H1 (cell line): ENCODE measurements at places on chromosomes 2 and 18.

DNA sequence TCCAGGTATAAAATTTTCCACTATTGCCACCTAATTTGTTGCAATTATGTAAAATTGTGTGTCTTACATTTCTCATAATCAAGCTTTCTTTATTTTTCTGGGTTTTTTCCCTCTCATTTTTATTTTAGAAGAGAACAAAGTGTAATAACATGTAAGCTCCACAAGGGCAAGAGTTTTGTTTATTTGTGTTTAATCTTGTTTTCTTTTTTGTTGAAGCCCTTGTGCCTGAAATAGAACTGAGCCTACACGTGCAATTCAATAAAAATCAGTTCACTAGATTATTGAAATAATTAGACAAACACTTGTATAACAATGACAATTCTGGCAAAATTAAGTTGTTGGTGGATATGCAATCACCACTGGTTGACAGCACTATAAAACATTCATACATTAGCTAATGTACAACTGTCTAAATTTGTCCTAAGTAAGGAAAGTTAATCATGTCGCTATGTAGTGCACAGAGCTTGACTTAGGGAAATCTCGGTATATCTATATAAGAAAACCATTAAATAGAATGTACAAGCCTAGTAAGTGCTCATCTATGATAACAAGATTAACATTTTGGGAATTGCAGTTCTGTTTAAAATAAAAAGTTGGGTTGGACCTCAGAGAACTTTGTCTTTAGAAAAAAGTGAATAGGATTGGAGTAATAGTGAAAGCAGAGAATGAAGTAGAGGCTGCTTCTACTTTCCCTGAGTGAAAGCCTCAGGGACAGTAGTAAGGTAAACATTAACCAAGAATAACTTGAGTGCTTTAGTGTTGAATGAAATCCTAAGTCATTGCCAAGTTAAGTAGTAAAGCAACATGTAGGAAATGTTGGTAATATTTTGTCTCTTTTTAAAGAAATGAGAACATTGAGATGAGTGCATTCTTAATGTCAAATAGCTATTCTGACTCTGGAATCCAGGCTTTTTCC, 37.4 kb upstream of the NOL4 start:
- no peak overlapping the region for H3K4me3 ChIP-seq
- H3K27me3 ChIP-seq, result no peaks in the 10 kb centered on the region
- DNase-seq, result no peak
- H3K27ac ChIP-seq, result no peak overlapping the region

DNA sequence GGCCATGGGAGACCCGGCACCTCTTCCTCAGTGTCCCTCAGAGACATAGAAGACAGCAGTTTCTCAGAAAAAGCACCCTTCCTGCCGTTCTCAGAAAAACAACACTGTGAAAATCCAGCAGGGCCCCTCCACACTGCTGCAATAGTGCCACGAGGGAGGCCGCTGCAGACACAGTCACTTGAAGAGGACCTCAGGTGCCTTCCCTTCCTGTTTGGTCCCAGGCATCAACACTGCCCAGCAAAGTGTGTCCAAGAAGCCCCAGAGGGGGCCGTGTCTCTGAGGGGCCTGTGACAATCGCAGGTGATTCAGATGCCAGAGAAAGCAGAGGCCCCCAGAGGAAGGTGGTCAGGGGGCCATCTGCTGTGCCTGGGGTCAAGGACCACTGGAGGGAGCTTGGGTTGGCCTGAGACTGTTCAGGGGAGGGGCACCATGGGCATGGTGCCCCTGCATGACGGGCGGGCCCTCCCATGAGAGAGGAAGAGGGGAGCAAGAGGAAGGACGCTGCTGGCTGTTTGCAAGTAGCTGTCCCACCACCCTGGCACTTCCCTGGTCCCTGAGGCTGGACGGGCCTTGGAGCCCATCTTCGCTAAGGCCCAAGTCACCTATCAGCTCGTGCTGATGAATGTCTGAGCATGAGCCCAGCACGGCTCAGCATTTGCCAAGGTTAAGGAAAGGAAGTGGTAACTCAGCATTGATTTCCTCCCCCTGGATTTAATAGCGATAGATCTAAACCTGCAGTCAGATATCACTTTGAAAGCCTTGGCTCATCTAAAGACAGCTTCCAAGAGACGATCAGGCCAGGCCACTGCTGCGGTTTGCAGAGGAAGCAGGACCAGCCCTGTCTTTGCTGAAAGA, 9.1 kb downstream of the TWIST2 start:
- no peak for DNase-seq
- no peaks in the 10 kb centered on the region for H3K36me3 ChIP-seq
- H3K4me1 ChIP-seq, result no peaks in the 10 kb centered on the region; the same call in 1 of the 2 replicates
- H3K27ac ChIP-seq, result no peak overlapping the region
- no peaks in the 10 kb centered on the region for H3K27me3 ChIP-seq

DNA sequence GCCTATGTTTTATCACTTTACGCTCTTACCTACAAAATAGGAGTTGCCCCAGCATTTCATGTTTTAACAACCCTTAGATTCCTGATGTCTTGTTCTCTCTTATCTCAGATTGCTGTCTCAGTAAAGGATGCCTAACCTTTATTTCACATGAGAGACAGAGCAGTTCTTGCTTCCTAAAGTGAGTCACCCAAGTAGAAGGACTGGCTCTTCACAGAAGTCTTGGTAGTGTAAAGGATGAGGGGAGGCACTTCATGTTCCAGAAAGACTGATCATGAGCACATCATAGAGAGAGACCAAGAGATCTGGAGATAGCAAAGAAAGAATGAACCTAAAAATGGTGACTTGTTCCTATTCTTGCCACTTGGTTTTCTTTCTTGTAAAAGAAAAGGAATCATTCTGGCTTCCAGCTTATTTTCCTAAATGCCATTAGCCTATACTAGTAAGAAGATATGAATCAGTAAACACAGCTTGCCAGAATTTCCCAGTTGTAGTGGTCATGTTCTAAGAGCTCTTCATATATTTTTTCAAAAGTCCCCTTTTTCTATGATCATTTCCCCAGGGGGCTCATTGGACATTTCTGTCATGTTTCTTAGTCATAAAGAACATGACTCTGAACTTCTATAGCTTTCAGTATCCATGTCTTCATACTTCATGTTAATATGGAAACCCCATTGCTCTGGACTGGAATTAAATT, 54.9 kb downstream of the MAPRE2 start:
- H3K4me3 ChIP-seq, result no peak overlapping the region
- no peaks in the 10 kb centered on the region for H3K36me3 ChIP-seq
- DNase-seq, result no peak
- no peak overlapping the region for H3K27ac ChIP-seq
- H3K27me3 ChIP-seq, result no peaks in the 10 kb centered on the region

DNA sequence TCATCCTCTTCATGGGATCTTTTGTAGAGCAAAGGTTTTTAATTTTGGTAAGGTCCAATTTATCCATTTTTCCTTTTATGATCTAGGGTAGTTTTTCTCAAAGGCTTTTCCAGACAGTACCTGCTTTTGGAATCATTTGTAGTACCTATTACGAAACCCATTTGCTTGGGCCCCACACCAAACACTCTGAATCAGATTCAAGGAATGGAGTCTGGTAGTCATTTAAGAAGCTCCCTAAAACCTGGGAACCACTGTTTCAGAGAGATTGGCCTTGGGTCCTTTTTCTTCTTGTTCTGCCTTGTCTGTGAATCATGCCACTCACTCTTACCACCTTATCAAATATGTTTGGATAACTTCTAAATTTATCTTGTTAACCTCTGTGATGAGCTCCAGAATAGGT, 40.3 kb downstream of the OSBPL6 start:
- H3K36me3 ChIP-seq, result no peaks in the 10 kb centered on the region
- DNase-seq, result no peak
- no peak overlapping the region for H3K27ac ChIP-seq
- H3K4me3 ChIP-seq, result no peak overlapping the region
- H3K4me1 ChIP-seq, result no peaks in the 10 kb centered on the region

GRCh38 chr2:46844443-46844842, 71.2 kb downstream of the MCFD2 start:
- peaks cover 2% of the 10 kb centered on the region; the same call in 1 of the 2 replicates for H3K4me1 ChIP-seq
- no peaks in the 10 kb centered on the region for H3K27me3 ChIP-seq
- no peak for DNase-seq
- no peak overlapping the region for H3K4me3 ChIP-seq
- H3K27ac ChIP-seq, result no peak overlapping the region
- no peaks in the 10 kb centered on the region for H3K36me3 ChIP-seq

DNA sequence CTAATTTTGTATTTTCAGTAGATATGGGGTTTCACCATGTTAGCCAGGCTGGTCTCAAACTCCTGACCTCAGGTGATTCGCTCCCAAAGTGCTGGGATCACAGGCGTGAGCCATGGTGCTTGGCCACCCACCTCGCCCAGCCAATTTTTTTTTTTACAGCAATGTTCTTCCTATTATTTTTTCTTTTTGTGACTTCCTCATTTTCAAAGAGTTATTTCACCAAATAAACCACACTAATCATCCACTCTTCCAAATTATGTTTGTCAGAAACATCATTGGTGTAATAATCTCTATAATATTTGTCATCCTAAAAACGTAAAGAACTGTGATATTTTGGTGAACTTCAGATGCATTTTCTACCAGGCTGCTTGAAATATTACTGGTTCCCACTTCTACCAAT, 16.3 kb upstream of the PDCL3 start:
- H3K4me1 ChIP-seq, result no peaks in the 10 kb centered on the region; the same call in 1 of the 2 replicates
- no peaks in the 10 kb centered on the region for H3K27me3 ChIP-seq
- no peak for DNase-seq
- no peak overlapping the region for H3K4me3 ChIP-seq
- H3K27ac ChIP-seq, result no peak overlapping the region
- no peaks in the 10 kb centered on the region for H3K36me3 ChIP-seq

DNA sequence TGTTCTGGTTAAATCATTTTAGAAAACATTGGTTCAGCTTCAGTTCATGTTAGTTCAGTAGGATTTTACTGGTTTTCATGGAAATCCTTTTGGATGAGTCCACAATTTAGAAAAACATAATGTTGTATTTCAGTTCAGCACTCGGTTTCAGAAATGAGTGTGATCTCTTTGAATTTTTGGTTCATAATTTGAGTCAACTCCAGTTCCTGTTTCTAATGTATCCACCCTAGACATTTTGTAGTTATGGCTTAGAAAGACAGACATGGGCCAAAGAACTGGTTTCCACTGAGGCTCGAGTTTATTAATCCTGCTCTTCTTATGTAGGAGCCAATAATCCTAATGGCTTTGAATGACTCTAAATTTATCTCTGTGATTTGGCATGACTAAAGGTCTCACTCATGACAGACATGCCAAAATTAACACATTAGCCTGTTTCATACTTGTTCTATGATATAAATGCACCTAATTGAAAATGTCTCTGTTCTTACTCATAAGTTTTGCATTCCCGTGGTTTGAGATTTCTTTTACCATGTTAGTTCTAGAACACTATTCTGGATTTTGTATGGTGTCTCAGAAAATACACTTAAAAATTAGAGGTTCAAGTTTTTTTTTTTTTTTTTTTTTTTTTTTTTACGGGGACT, 82.3 kb upstream of the SPRED2 start:
- no peaks in the 10 kb centered on the region for H3K27me3 ChIP-seq
- no peak for DNase-seq
- H3K36me3 ChIP-seq, result no peaks in the 10 kb centered on the region
- H3K27ac ChIP-seq, result no peak overlapping the region

GRCh38 chr2:182240862-182241371, 185.9 kb downstream of the PDE1A start:
- peaks cover 8% of the 10 kb centered on the region; the same call in 1 of the 2 replicates for H3K4me1 ChIP-seq
- no peak overlapping the region for H3K27ac ChIP-seq
- DNase-seq, result no peak

GRCh38 chr2:127887776-127888130, 2.0 kb upstream of the AMMECR1L start:
- no peak overlapping the region for H3K27ac ChIP-seq
- H3K4me3 ChIP-seq, result no peak overlapping the region
- no peaks in the 10 kb centered on the region for H3K27me3 ChIP-seq
- no peak for DNase-seq

DNA sequence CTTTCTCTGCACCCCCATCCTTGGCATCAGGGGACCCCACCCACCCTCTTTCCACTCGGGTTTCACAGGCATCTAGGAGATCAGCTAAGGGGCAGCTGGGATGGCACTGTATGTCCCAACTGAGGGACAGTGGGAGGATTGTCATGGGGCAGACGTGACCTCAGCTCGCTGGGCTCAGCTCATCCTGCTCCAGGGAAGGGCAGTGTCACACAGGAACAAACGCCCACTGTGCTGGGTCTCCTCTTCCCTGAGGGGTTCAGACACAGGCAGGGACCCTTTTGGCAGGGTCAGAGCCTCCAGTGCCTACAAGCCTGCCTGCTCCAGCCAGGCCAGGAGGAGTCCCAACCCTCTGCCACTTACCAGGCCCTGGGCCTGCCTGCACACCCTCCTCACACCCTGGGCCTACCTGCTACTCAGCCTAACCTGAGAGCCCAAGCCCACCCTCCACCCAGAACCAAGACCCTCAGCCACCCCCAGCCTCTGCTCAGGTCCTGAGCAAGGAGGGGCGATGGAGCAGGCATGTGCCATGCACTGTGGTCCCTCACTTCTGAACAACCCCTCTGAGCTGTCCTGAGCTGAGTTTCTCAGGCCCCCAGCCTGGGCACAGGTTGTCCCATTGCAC, 68.2 kb downstream of the HS1BP3 start:
- no peak overlapping the region for H3K4me3 ChIP-seq
- DNase-seq, result no peak
- peaks cover 13% of the 10 kb centered on the region for H3K4me1 ChIP-seq
- H3K27ac ChIP-seq, result no peak overlapping the region
- H3K36me3 ChIP-seq, result no peaks in the 10 kb centered on the region

GRCh38 chr2:120472891-120473309, 127.0 kb downstream of the INHBB start:
- H3K4me1 ChIP-seq, result no peaks in the 10 kb centered on the region
- peaks cover 80% of the 10 kb centered on the region for H3K27me3 ChIP-seq
- no peaks in the 10 kb centered on the region for H3K36me3 ChIP-seq
- no peak overlapping the region for H3K27ac ChIP-seq
- DNase-seq, result no peak

- H3K36me3 ChIP-seq, result no peaks in the 10 kb centered on the region
- no peak overlapping the region for H3K4me3 ChIP-seq
- DNase-seq, result no peak
- no peaks in the 10 kb centered on the region for H3K27me3 ChIP-seq
- H3K27ac ChIP-seq, result no peak overlapping the region
These were observed 222.8 kb downstream of the FBXO15 start for GRCh38 chr18:73924836-73925235.

DNA sequence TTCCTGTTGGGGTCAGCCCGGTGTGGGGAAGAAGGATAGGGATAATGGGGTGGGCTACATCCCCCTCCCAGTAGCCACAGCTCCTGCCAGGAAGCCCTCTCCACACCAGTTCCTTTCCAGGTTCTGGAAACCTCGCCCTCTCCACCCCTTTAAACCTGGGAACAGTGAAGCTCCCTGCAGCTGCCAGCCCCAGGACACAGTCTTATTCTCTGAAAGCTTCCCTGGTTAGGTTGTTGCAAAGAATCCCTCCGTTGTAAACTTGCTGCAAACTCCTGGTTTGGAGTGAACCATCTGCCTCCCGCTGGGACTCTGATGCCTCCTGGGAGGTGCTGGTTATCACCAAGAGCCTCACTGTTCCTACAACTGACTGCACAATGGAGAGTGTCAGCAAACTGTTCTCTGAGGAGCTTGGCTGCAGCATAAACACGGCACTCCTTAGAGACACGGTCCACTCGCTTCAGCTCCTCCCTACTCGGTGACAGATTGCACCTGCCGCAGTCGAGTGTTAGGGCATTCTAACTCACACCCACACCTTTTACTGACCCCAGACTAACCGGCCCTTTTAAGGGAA, 261.8 kb upstream of the RAB6C start:
- no peak overlapping the region for H3K4me3 ChIP-seq
- H3K36me3 ChIP-seq, result no peaks in the 10 kb centered on the region
- no peaks in the 10 kb centered on the region for H3K27me3 ChIP-seq
- DNase-seq, result no peak
